HS-27A (cell line): ENCODE measurements at places on chromosomes 5 and 9.

DNA sequence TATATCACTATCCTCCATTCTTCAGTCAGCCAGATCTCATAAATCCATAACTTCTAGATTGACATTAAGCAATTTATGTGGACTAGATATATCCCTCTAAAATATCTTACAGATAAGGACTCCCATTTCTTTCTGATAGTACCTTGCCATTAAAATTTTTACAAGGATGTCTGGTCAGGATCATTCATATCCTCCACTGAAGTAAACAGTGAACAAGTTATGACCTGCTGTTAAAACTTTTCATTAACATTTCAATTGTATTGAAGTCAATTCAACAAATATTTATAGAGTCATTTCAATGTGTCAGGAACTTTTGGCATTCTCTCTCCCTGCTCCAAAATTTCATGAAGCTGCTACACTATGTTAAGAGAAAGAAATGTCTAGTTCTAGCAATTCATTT, 1159.6 kb downstream of the CDH12 start:
- DNase-seq: no peak

DNA sequence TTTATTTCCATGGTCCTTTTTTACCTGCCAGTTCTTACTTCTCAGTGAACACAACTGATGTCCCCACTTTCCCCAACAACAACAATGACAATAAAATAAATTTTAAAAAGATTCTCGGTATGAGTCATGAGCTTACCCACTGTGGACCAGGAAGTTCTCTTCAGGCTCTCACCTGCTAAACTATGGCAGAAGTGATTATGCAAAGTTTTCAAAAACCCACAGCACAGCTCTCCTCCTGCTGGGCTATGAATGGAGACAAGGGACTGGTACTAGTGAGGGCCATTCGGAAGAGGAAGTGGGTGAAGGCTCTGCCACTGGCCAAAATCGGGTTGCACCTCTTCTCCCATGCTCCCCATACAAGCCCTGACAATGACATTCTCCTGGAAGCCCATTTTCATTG, 429.4 kb downstream of the PIK3R1 start:
- no peak for DNase-seq

- no peak for DNase-seq
Measured at GRCh38 chr5:95881833-95882232, 59.3 kb upstream of the GLRX start.

- DNase-seq: no peak
Measured at GRCh38 chr5:88393716-88394535, 125.3 kb upstream of the TMEM161B start.

DNA sequence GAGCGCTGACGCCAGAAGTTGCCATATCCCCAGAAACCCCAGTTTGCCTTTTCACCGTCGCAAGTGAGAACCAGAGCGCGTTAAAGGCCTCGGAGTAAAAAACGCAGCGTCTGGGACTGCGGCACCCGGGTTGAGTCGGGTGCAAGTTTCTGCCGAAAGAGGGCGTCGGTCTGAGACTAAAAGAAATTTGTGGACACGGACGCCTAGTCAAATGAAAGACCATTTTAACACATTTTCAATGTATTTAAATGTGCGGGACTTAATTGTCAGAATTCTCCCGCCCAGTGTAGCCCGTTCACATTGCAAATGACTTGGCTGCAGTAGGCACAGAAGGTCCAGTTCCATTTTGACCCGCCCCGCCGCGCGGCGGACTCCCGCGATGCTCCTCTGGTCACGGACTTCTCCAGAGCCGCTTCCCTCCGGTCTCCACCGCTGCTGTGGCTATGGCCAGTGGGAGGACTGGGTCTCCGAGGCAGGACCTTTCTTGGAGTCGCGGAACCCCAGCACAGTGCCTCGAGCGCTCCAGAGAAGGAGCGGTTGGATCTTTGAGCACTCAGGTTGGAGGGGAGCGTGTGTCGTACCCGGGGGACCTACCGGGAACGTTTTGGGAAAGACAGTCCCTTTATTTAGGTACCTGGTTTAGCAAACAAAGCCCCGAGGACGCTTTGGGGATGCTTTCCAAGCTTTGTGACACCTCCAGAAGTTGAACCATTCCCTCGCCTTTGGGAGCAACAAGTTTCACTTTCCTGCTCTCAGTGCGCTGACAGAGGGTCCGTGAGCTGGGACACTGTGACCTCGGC, 1.2 kb upstream of the NPR3 start:
- peak; percentile 67 for DNase-seq

GRCh38 chr5:118687661-118688621, 300.4 kb downstream of the DTWD2 start:
- DNase-seq: no peak

DNA sequence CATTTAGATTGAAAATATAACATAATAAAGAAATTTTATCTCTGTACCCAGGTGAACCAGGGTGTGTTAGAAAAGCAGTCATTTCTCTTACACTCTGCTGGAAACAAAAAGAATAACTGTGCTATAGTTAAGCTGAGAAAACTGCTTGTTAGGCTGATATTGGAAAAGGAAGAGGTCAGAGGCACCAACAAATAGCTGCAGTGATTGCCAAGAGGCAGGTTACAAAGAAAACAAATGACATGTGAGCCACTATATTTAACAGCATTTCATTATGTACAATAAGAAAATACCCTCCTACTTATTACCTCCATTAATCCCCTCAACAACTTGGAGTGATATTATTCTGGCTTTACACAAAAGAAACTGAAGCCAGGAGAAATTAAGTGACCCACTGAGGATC, 607.9 kb upstream of the TLE4 start:
- DNase-seq: no peak

GRCh38 chr9:117987945-117988344, 283.7 kb downstream of the TLR4 start:
- DNase-seq: no peak

DNA sequence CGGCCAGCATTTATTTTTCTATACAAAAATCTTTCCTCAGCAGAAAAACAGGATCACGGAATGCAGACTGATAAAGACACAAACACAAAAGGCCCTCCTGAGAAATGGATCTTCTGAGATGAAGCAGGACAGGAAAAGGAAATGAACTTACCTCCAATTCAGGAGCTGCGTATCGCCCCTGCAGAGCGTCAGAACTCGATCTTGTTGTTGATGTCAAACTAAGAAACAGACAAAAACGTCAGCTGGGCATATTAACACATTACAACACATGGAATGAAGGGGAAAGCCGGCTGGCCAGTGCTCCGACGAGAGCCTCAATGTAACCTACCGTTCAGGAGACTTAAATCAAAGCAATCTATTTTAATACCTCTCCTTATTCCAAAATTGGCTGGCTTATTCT, 105.1 kb downstream of the SERINC5 start:
- no peak for DNase-seq

DNA sequence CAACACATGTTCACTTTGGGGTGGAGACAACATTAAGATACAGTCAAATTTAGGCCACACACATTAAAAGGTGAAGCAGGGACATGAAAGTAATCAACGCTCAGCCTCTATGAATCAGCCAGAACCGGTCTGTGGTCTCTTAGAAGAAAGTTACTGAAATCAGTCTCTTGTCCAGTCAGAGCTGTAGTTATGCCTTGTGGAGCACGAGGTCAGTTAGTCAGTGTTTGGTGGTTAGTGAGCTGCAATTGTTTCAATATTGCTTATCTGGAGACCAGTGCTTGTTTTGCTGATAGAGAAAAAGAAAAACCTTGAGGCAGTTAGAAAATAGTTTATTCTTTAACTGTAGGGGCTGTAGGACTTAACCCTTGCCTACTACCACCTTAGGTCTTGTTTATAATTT, 157.8 kb upstream of the RASEF start:
- no peak for DNase-seq

DNA sequence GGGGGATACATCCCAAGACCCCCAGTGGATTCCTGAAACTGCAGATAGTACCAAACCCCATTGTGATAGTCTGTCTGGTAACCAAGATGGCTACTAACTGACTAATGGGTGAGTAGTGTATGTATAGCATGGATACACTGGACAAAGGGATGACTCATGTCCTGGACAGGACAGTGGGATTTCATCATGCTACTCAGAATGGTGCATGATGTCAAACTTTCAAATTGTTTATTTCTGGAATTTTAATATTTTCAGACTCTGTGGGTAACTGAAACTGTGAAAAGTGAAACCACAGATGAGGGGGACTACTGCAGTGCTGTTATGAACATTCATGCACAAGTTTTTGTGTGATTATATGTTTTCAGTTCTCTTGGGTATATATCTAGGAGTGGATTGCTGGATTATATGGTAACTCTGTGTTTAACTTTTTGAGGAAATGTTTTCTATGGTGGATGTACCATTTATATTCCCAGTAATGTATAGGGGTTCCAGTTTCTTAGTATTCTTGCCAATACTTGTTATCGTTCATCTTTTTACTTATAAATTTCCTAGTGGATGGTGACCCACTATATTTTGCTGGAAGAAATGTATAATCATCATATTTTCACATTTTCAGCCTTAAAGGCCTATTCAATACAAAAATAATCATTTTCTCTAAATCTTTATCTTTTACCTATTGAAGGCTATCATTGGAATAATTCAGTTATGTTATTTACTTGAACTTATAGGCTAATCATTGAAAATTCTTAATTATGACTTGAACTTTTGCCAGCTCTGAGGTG, 140.9 kb downstream of the NR3C1 start:
- no peak for DNase-seq

DNA sequence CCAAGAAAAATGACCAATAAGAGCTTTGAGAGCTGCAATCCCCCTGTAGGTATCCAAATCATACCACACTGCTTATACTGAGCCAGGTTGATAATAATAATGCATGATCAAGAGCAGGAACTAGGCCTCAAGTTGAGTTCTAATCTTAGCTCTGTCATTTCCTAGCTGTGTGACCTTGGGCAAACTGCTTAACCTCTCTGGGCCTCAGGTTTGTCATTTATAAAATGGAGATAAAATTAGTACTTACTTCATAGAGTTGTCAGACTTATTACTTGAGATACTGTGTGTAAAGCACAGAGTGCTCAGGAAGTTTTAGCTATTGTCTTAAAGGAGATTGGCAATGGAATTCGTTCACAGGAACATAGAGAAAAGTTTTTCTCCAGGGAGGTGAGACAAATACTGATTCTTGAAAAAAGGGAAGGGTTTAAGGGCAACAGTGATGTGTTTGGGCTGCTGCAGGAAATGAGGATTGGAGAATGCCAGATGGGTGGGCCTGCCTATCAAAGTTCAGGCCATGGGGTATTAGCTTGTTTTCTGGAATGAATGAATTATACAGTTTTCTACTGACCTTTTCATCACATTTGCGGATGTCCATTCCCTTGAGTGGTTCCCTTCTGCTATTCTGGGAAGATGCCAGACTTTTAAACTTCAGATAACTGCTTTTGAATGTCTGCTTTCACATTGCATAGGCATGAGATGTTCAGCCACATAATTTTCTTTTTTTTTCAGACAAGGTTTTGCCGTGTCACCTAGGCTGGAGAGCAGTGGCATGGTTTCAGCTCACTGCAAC, 10.2 kb upstream of the ATP6V0E1 start:
- no peak for DNase-seq

GRCh38 chr5:133399247-133399891, 213.0 kb downstream of the FSTL4 start:
- no peak for DNase-seq
